Right forelimb (tissue), 1 donor: ENCODE measurements at places on chromosomes 11 and 22.

DNA sequence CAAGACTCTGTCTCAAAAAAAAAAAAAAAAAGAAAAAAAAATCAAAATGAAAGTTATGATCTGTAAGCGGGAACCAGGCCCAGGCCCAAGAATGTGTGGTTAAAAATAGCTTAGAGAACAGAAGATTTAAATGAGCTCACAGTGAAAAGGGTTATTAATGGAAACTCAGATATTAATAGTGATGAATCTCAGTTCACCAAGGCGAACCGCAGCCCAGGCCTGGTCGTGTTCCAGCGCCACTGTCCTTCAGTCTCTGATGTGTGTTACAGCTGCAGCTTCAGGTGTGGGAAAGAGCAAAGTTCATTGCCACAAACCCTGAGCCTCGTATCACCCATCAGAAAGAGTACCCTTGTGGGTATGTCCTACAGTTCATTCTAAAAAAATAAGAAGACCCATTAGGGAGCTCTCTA is 107.1 kb downstream of the GAB2 start:
- DNase-seq, result peak; percentile 55

- peak; percentile 49 for DNase-seq
Measured at GRCh38 chr11:126485021-126485792, 129.7 kb downstream of the ST3GAL4 start.

- DNase-seq, result no peak
Measured at GRCh38 chr11:80958987-80959386, 1518.2 kb upstream of the TENM4 start.

- no peak for DNase-seq
Measured at GRCh38 chr22:50313600-50313999, 6.2 kb upstream of the PLXNB2 start.

DNA sequence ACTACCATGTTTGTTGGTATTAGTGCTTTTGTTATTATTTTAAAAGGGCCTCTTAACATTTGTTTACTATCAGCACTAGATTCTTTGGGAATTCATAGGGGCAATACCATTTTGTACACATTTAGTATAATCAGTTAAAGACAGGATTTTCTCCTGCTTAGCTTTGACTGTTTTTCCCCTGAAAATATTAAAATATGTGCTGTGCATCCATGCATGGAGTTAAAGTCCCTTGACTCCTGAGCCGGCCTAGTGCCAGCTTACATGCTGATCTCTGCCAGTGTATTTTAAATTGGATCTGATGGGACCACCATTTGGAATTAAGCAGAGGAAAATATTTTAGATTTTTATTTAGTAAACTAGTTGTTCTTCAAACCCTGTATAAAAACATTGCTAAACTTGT is 161.4 kb downstream of the METTL15 start:
- DNase-seq, result no peak
